ENCODE measurements at places on chromosomes 4 and X. TPM values are rescaled to one million over a fixed set of nuclear protein-coding genes. Genes with fewer than 3 reads are reported as not detected.
A peak's percentile ranks its signal among the peaks of the same experiment; 100 is the strongest.

- DNase-seq, result no peak
Measured at GRCh38 chr4:5821665-5822358, 71.1 kb downstream of the CRMP1 start.

FATE1 gene
- total RNA-seq, result not detected

PF4V1 gene
- not detected for total RNA-seq

AR gene
- 3.9 TPM for total RNA-seq

DNA sequence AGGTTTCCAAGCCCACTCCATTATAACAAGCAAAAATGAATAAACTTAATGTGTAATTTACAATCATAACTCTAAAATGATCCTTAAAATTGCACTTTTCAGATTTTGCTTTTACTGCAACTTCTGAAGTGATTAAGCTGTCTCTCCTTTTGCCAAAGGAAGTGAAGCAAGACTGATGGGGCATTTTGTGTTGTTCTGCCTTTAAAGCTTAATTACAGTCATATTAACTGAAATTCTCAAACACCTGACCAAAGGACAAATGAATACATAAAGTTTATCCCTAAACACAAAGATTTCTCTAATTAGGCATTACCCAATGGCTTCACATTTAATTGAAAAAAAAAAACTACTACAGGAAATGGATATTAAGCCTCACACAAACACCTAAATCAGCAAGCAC lies 101.8 kb downstream of the ATP11C start:
- no peak for DNase-seq

DNA sequence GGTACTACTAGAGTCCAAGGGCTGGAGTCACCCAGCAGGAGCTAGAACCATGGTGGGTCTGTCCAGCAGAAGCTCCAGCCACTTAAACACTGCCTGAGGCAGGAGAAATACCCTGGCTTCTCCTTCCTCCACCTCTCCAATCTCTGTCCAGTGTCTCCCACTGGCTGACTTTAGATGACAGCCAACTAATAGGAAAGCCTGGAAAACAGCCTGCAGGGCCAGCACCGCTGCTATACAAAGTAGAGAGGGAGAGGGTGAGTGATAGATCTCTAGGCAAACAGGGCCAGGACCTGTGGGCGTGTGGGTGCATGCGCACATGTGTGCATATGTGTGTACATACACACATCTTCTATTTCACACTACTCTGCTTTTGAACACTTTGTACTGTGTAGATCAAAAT lies 56.5 kb upstream of the ATP8A1 start:
- no peak for DNase-seq

- DNase-seq, result no peak
Measured at GRCh38 chrX:150365990-150366911, 3.1 kb downstream of the MAMLD1 start.

DNA sequence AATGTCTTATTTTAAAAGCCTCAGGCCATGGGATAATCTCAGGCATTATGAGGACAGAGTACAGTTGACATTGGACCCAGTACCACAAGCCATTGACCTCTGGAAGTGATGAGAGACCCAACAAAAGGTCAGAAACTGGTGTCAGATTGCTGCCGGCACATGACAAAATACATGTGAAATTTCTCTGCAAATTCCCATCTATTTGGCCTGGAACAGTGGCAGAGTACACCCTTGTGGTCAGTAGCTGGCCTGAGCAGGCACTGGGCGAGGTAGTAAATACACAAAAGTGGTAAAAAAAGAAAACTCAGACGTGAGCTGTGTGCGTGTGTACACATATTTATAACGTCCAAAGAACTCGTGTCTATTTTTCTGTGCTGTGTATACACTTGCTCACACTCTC lies 155.5 kb downstream of the DHX15 start:
- no peak for DNase-seq

DNA sequence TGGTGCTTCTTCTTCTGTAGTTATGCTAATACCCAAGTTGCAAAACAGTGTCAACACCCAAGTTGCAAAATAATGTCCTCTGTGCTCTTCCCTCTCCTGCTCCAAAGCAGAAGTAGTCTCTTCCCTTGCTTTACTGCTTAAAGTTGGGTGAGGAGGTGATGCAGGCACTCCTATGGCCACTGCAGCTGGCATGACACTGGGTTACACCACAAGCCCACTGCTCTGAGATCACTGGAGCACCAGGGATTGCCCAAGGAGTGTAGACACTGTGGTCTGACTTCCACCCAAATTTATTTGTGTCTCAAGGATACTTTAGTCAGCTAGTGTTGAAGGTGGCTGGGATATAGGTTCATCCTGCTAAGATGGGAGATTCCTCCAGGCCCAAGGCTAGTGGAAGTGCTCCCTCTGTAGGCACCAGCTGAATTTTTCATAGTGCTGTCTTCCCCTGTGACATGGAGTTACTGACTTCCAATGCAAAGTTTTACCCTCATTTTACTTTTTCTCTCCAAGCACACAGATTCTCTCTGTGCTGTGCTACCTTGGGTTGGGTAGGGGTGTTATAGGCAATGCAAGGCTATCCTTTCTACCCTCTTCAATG lies 196.2 kb upstream of the TENT5D start:
- DNase-seq, result no peak

DNA sequence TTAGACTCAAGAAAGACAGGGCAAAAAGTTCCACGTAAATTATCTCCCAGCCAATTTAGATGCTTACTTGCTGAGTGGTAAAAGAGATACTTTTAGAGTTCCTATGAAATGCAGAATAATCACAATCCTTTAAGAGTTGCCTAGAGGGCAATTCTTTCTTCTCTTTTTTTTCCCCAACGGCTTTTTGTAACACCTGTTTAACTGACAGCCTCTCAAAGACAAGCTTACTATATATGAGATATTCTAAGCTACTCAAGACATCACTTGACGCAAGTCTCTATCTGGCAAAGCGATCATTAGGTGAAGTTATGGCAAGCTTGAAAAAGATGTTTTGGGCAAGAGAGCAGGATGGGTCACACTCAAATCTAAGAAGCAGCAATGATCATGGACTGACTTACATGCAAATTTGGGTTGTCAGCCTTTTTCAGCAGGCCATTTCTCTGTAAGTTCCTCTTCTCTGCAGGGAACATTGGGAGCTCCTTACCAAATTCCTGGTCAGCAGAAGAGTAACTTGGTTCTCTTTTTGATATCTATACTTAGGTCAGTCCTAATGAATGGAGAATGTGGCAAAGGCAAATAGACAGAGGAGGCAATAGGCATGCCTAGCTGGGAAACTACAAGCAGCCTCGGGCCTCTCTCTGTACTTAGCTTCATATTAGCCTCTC lies 162.9 kb upstream of the FGF13 start:
- no peak for DNase-seq

MTTP gene
- 0.23 TPM for total RNA-seq

DNA sequence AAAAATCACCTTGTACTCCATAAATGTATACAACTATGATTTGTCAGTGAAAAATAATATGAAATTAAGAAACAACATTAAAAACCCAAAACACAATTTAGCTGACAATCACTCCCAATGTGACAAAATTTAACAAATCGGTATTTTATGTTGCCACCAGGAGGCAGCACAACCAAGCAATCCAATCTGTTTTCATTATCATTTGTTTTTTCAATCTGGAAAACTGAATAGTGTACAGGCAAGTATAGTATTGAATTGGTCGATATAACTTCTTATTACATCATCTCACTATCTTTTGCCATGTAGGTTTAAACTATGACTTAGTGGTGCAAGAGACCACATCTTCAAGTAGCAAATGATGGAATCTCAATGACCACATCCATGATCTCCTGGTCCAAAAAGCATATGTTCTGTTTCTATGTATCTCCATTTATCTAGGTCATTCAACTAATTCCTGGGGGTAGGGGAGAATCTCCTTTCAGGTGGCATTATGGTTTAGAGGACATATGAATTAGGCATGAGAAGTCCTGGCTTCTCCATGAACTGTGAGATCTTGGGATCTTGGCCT lies 112.9 kb upstream of the AGA start:
- peak; percentile 13 for DNase-seq

- no peak for DNase-seq
Measured at GRCh38 chr4:108352664-108353308, 184.1 kb upstream of the LEF1 start.

GRCh38 chr4:20017777-20018115 lies 234.0 kb upstream of the SLIT2 start:
- no peak for DNase-seq

GRCh38 chr4:184053434-184053833 lies 148.3 kb downstream of the STOX2 start:
- DNase-seq, result no peak

GRCh38 chr4:75321484-75321883 lies 192.7 kb downstream of the RCHY1 start:
- DNase-seq, result no peak

ARMCX2 gene
- total RNA-seq, result 47.0 TPM

ASB9 gene
- 2.7 TPM for total RNA-seq

TRIM60 gene
- not detected for total RNA-seq

GRCh38 chr4:28225050-28225449 lies 1364.4 kb downstream of the STIM2 start:
- DNase-seq, result peak; percentile 22

DNA sequence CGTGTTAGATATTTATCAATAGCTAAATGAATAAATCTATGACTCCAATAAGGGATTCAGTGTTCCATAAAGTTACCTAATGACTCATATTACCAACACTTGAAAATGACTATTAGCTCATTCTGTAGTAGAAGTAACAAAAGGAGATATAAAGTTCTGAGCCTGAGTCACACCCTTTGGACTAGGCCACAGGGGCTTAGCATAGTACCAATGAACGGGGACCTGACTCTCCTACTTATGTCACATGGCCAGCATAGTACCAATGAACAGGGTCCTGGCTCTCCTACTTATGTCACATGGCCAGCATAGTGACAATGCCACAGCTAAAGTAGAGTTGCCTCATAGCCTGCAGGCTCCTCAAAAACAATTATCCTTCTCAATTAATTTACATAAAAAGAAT lies 43.7 kb downstream of the MAGEB16 start:
- no peak for DNase-seq

- no peak for DNase-seq
Measured at GRCh38 chr4:25900310-25900709, 13.7 kb upstream of the SMIM20 start.

- DNase-seq, result no peak
Measured at GRCh38 chr4:114688059-114688458, 89.5 kb downstream of the UGT8 start.

GRCh38 chr4:68077737-68078136 lies 51.9 kb downstream of the TMPRSS11F start:
- DNase-seq, result no peak

DNA sequence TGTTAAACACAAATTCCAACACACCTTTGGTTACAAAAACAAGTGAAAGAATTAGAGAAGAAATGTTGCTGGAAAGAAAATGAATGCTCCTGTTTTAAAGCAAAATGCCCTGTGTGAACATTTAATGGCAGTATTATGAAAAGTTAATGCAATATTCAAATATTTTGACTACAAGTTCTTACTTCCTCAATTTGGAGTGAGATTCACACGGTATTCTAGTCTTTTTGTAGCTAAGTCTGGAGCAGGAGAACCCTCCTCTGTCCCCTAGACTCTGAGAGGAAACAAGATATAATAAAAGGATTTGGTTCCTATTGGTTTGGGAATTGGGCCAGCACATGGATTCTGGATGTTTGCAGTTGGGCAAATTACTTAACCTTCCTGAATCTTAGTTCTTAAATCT lies 12.7 kb downstream of the MAD2L1 start:
- DNase-seq, result no peak

GRCh38 chrX:2228536-2228935 lies 272.2 kb downstream of the DHRSX start:
- no peak for DNase-seq

DNA sequence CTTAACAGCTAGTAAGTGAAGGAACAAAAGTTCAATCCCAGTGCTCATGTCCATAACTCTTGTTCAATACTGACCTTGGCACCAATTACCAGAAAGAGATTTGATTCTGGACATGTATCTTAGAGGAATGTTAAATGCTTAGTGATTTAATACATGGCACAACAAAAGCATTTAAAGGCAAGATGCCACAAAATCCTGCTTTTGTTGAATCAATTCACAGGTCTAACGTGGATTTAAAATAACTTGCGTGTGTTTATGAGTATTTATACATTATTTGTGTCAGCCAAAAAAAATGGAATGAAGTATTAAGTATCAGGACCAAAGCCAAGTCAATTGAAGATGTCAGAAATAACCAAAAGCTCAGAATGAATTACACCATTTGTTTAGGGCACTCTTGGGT lies 85.4 kb upstream of the GIMD1 start:
- no peak for DNase-seq

DNA sequence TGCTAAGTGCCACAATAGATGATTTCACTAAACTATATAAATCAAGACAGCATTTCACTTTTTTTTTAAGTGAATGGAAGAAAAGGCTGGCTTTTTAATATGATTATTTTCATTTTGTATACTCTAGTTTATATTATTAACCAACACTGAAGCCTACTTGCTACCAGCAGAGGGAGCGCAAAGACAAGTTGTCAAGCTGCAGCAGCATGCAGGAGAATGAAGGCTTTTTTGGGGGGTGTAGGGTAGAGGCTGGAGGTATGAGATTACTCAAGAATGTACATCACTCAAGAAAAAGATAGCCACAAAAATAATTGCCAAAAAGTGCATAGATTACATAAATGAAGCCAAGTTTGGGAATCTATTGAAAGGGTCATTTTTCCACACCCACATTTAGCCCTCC lies 519.5 kb downstream of the FGF13 start:
- peak; percentile 2 for DNase-seq

DNA sequence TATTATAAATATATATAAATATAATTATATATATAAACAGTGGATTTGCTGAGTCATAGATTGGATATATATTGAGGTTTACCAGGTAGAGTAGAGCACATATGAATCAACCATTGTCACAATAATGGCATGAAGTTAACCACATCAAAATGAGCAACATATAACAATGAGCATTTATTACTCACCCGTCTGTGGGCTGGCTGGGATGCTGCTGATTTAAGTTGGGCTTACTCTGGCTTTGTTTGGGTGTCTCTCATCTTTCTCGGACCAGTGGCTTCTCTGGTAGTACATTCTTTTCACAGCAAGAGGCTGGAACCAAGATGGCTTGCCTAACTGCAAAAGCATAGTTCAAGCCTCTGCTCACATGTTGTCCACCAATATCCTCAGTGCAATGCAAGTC lies 111.7 kb upstream of the TAPT1 start:
- DNase-seq, result no peak

ABLIM2 gene
- total RNA-seq, result 8.8 TPM
